NCI-H2081 (cell line): ENCODE measurements at places on chromosomes 2 and 18.

DNA sequence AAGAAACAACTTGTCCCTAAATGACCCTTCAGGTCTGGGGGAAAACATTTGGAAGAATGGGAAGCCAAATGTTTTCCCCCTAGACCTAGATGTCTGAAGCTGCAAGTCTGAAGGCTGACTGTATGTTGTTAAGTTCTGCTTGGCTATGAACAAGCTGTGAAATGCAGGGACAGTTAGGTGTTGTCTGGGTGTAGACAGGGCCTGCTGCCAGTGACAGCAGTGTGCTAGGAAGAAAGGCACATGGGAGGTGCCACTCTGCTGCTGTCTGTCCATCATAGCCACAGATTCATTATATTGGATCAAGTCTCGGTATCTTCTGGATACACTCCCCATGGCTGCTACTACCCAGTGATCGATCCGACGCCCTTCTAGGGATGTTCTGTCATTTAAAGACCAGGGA lies 265.9 kb upstream of the PXDN start:
- no peak for DNase-seq

GRCh38 chr2:237923481-237924163 lies 43.2 kb upstream of the UBE2F start:
- DNase-seq = no peak

- DNase-seq = no peak
Measured at GRCh38 chr2:112033600-112033999, 21.5 kb upstream of the TMEM87B start.

GRCh38 chr18:62844850-62845643 lies 129.7 kb downstream of the PHLPP1 start:
- no peak for DNase-seq

DNA sequence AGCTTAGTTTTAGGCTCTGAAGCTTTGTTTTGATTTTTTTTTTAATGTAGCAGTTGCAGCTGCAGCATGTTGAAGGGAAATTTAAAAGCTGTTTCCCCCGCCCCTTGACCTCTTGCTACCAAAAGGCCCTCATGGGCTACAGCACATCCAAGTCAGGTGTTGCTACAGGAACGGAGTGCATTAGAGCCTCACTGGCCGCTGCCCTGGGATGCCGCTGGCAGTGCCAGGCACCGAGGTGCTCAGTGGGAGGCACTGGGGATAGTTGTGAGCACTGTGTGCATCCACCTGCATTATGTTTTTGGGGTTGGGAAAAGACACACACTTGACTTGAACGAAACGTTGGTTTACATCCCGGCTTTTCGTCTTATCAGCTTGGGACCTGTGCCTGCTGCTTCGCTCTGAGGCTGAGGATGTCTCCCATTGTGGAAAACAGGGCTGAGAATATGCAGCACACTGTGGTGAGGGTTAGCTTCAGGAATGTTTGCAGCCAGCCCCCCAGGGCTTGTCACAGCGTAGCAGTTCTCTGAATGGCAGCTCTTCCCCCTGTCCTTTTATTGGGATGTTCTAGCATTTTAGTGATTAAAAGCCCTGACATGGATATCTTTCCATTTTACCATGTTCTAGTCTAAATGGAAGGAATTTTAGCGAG lies 24.1 kb downstream of the DCDC2C start:
- DNase-seq = no peak

DNA sequence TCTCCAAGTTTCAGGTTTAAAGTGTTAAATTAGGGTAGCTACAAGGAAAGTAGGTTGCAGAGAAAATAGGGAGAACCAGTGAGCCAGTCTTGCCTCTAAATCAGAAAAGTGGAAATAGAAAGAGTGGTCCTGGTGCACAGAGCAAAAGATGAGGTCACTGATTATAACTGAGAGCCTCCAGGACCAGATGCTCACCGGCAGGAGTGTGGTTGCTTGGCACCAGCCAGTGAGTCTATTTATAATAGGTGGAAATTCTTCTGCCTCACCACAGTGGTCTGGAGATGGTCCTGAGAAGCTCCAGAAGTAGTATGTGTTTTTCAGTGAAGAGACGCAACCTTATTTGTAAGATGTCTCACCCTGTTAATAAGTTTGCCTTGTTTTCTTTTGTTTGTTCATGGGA lies 373.9 kb upstream of the KCNJ3 start:
- DNase-seq = no peak

DNA sequence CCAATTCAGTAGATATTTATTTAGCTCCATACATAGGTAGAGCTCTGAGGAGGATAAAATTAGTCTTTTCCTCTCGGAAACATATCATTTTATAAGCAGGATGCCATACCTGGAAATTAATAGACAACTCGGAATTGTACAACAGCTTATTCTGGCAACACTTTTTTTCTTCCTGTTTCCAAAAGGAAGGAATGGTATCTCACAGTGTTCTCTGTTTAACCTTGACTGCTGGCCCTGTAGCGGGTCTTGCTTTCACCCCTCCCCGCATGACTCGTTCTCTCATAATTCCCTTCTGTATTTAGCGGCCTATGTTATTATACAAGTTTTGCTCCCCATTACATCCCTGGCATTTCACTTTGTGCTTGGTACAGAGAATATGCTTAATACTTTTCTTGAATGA lies 2.5 kb upstream of the KYNU start:
- no peak for DNase-seq

- no peak for DNase-seq
Measured at GRCh38 chr18:78728784-78729467, 250.7 kb upstream of the SALL3 start.

DNA sequence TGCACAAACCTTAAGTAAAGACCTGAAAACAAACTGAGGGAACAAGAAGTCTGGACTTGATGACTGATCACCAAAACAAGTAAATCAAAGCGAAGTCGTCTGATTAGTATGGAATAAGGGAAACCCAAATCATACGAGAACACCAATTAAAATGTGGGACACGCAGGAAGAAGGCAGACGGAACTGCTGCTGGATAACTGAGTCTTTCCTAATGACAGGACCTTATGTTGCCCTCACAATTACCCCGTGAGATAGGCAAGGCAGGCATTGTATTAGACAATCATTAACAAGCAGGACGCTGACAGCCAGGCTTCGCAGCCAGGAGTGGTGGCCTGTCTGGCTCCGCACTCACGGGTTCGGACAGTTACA lies 614 bp upstream of the COQ10B start:
- no peak for DNase-seq
